Umbilical cord (tissue), 2 donors: ENCODE measurements at places on chromosomes 5 and 9.
A peak's percentile ranks its signal among the peaks of the same experiment; 100 is the strongest.

DNA sequence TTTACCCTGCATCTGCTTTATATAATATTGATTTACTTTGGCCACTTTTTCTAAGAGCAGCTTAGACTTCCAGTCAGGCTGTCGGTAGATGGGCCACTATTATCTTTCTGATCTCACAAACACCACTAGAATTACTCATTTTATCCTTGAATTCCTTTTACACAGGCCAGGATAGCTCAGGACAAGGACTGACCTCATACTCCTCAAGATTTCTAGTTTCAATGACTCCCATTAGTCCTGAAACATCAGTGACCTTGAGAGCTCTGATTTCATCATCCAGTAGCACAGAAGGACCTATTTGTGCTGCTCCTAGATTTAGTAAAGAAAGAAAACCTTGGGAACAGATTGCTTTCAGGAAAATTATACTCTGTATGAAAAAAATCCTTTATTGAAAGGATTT lies 727.9 kb upstream of the PTPRD start:
- DNase-seq: no peak

- peak; percentile 54 for DNase-seq
These were observed 32.7 kb downstream of the GAPT start for GRCh38 chr5:58523956-58524355.

DNA sequence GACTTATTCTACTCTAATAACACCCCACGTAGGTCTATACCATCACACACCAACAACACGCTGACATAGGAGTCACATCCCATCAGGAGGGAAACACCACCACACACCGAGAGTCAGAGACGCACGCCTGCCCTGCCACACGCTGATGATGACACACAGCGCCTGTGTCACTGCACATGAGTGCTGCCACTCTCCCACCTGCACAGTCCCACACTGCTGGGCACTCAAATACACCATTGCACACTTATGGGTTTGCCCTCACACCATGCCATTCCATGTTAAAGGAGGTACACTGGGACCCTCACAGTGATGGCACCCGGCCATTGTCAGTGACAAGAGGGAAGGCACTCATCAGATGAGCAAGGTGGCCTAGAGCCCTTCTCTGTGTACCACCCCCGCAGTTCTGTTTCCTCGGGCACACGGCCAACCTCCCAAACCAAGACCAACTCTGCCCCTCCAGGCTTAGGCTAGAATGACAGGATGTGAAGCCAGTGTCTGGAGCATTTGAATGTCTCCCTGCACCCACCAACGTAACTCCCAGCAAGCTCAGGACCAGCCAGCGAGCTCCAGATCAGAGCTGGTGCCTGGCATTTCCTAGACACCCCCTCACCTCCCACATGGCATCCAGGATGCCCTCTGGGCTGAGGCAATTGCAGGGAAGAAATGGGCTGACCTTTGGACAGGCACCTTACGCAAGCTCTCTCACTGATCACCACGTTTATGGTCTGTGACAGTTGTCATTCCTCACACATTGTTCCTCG lies 3.6 kb upstream of the CPLX2 start:
- DNase-seq: no peak

- DNase-seq: no peak
These were observed 24.6 kb downstream of the LAMC3 start for GRCh38 chr9:131033269-131034224.

- DNase-seq: no peak
These were observed 104.5 kb downstream of the ARL15 start for GRCh38 chr5:54205918-54206317.

GRCh38 chr5:96857924-96858323 lies 18.4 kb upstream of the ERAP2 start:
- DNase-seq: no peak

DNA sequence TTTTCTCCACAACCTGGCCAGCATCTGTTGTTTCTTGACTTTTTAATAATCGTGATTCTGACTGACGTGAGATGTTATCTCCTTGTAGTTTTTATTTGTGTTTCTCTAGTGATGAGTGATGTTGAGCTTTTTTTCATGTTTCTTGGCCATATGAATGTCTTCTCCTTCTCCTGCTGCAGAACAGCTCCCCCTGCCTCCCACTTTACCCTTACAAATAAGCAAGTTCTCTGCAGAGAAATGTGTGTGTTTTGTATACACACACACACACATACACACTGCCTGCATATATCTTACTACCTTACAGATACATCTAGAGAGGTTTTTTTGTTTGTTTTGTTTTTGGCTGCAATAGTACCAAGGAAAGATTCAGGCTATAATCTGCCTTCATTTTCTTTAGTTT lies 88.7 kb upstream of the PHF24 start:
- DNase-seq: peak; percentile 16

GRCh38 chr9:76571288-76571687 lies 112.3 kb downstream of the GCNT1 start:
- DNase-seq: no peak

DNA sequence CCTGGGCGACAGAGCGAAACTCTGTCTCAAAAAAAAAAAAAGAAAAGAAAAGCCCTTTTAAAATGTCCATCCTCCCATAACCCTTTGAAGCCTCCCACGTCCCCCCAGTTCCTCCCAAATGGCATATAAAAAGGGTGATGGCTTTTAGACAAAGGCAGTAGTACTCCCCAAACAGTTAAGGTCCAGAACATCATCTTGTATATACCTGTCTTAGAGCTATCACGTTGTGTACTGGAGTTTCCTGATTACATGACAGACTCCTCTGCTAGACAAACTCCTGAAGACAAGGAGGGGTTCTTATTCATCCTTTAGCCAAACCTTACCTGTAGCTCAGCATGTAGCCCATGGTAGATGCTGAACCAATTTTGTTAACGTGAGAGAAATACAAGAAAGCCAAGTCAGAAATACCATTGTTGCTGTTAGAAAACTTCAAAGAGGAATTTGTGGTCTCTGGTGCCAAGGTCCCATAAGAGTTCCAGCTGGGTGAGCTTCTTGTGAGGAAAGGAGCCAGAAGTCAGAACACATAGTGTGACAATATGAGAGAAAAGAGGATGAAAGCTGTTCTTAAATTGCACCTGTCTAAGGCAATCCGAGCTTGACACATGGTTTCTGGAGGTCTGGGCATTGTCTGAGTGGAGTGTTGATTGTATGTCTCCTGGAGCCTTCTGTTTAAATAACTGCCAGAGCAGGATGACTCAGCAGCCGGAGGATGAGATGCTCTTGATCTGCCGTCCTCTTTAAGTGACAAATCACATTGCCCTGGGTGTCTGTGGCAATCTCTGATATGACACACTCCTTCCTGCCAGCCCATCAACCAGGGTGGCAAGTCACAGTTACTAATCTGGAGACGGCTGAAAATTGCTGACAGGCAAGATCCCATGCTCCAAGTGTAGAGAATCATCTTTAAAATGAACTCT lies 69.1 kb downstream of the ARRDC3 start:
- DNase-seq: peak; percentile 85

DNA sequence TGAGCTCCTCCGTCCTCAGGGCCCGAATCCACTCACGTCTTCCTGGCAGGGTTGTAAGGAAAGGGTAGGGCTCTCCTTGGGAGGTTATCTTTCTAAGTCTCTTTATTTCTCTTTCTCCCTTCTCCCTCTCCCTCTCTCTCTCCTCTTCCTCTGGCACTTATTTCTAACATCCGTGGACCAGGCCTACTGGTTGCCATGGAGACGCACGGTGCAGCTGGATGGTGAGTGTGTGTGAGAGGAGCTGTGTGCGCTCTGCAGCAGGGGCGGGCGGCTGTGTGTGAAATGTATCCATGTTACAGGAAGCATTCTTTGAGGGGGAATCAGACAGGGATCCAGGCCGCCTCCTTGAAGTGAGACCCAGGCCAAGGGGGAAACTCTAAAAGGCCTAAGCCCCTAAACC lies 32.2 kb downstream of the PCDH1 start:
- peak; percentile 92 for DNase-seq

DNA sequence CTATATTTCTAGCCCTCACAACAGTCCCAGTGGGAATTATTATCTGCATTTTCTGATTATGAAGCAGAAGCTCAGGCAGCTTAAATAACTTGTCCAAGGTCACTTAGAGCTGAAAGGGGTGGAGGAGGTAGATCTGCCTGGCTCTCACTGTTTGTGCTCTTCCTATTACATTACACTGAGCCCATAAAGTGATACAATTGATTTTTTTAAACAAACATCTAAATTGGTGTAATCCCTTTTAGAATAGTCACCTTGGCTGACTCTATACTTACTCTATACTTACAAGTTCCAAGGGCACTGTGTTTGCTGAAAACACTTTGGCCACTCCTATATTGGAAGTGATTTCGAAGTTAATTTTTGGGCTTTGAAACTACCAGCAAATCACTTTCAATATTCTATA lies 144.7 kb downstream of the APBA1 start:
- DNase-seq: no peak
